Cortex of kidney (tissue), 1 donor: ENCODE measurements at places on chromosomes 16 and 17.

GRCh38 chr17:77753246-77753645 lies 205.3 kb upstream of the TNRC6C start:
- no peak for DNase-seq

DNA sequence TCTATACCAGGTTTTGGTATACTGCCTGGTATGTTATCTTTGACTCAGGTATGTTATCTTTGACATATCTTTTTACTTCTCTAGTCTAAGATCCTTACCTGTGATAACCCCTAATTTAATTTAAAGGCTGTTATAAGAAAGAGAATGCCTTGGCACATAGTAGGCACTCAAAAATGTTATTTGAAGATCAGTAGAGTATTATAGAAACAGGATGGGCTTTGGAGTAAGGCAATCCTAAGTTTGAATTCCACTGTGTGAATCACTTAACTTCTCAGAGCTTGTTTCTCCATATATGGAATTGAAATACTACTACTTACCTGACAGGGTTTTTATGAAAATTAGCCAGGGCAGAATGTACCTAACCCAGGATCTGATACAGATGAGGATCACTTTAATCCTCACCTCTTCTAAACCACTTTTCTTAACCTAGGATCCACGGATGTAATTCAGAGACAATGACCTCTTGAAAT lies 1.2 kb downstream of the BRIP1 start:
- no peak for DNase-seq

DNA sequence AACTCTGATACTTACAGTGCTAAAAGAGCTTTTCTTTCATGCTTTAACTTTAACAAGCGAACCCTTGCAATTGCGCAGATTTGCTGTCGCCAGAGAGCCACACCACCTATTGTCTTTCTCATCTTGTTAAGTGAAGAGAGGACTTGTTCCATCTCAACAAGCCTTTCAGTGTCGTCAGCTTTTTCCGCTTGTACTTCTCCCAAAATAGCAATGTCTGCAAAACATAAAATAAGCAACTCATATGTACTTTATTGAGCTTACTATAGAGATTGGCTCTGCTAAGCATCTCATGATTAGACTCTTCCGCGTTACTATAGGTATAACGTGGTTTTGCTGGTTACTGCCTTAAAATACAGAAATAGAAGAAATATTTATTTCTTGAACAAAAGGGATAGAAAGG lies 51.9 kb downstream of the ABCA8 start:
- DNase-seq: no peak

GRCh38 chr17:55407641-55408566 lies 13.7 kb downstream of the MMD start:
- no peak for DNase-seq

DNA sequence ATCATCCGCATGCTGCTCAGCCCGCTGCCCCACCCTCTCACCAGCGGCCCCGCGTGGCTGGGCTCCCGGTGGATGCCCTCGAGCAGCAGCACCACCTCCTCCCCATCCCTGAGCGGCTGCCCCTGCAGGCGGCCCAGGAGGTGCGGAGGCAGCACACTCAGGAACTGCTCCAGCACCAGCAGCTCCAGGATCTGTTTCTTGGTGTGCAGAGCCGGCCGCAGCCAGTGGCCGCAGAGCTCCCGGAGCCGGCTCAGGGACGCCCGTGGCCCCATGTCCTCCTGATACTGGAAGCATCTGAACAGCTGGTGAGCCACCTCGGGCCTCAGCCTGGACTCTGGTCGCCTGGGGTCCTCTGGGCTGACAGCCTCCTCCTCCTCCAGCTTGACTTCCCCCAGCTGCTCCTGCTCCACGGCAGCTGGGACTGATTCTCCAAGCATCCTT lies 6.6 kb downstream of the ZSCAN10 start:
- DNase-seq: no peak

- DNase-seq: no peak
Measured at GRCh38 chr17:37309051-37309450, 66.7 kb upstream of the C17orf78 start.

DNA sequence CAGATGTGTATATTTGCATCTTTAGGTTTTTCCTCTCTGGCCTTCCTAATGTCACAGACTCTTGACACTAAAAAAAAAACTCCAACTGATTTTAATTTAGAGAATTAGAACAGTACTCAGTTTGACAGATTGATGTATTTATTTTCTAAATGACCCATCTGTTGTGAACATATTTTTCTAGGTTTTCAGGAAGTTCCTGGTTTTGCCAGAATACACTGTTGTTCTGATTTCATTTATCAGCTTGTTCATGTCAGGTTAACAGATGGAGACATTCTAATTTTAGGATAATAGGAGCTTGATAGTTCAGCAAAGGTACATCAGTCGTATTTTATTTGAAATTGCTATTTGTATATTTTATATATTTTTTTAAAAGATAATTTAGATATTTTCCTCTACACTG lies 133.4 kb downstream of the TANC2 start:
- DNase-seq: no peak

DNA sequence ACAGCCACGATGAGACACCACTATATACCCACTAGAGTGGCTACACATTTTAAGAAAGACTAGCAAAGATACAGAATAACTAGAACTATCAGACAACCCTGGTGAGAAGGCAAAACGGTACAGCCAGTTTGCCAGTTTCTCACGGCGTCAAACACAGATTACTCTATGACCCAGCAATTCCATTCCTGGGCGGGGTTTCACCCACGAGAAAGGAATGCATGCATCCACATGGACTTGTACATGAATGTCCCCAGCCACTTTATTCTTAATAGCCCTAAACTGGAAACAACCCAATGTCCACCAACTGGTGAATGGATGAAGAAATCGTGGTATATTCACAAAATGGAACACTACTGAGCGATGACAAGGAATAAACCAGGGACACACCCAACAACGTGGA lies 74.5 kb downstream of the MYH10 start:
- DNase-seq: no peak

DNA sequence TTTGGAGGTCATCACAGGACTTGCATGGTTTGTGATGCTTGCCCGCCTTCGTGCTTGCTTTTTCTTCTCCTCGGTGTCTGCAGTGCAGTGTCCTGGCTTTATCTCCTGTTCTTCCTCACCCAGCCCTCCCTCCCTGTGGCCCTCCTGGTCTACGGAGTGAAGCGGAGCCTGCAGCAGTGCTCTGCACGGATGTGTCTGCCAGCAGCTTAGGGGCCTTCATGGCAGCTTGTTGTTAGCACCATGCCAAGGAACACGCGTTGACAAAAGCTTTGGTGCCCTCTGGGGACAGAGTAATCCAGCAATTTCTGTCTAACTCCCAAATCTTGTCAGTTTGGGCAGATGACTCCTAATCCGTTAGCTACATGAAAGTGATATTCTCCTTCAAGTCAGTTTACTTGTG lies 9.9 kb downstream of the DHODH start:
- DNase-seq: no peak

DNA sequence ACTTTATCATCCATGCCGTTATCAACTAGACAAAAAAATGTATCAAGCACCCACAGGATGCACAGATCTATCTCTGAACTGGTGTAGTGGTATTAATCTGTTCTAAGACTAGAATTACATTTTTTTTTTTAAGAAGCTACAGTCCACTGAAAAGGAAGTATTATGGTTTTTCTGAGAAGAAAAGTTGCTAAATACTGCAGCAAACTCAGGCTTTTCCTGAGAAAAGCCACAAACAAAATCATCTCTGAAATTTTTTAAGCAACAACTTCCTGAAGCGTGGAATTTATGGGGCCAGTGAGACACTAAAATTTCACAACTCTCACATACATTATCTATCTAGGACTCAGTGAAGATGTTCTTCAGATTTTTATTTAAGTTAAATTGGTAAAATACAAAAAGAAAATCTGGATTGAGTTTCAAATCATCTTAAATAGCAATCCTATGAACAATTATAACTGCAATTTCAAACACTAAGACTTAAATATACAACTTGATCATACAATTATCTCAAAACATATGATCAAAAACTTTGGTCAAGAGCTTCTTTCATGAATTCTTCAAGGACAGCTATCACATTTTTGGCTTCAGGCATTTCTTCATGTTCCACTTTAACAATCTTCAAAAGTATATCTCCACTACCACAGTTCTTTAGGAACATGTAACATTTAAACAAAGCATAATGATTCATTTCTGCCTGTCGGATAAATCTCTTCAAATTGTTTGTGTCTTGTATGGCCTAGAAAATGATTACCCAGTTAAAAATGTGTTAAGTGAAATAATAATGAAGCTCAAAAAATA lies 10.5 kb downstream of the C17orf75 start:
- no peak for DNase-seq

DNA sequence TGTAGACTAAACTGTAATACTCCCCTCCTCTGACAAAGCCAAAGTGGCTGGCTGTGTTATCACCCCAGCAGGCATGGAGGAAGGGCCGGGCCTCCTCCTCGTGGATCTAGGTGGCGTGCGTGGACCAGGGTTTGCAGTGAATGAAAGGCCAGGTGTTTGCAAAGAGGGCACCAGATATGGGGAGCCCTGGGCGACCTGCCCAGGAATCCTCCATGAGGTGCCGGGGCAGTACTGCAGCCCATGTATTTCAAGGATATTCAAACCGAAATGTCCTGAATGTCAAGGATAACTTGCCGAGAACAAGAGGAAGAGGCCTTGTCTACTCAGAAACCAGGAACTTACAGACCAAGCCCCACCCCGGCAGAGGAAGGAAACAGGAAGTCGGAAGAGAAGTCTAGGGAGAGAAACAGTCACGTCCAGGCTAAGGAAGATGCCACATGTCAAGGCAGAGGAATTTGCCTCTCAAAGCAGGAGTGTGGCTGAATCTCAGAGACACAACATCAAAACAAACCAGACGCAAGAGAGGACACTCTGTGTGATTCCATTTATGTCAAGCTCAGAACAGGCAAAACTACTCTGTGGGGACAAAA lies 13.7 kb upstream of the OSGIN1 start:
- DNase-seq: no peak

DNA sequence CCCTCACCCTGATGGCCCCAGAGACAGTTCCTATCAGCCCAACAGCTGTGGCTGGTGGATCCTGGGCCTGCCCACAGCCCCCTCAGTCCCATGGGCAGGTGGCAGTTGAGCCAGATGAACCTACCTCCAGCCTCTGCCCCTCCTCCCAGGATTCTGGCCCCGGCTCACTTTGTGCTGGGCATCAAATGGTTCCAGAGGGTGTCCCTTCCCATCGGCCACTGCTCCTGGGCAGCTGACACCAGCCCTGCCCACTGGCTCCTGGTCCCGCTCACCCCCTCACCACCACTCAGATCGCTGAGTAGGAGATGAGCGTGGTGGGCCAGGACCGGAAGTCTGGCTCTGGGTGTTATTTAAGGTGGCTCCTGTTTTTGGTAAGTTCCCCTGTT lies 2.0 kb downstream of the TTYH2 start:
- no peak for DNase-seq

GRCh38 chr17:7915611-7916384 lies at the start of gene RNF227:
RNF227 (minus strand) TSS chr17:7916289; CDS start chr17:7916195, 94 bp downstream.
- DNase-seq: no peak

DNA sequence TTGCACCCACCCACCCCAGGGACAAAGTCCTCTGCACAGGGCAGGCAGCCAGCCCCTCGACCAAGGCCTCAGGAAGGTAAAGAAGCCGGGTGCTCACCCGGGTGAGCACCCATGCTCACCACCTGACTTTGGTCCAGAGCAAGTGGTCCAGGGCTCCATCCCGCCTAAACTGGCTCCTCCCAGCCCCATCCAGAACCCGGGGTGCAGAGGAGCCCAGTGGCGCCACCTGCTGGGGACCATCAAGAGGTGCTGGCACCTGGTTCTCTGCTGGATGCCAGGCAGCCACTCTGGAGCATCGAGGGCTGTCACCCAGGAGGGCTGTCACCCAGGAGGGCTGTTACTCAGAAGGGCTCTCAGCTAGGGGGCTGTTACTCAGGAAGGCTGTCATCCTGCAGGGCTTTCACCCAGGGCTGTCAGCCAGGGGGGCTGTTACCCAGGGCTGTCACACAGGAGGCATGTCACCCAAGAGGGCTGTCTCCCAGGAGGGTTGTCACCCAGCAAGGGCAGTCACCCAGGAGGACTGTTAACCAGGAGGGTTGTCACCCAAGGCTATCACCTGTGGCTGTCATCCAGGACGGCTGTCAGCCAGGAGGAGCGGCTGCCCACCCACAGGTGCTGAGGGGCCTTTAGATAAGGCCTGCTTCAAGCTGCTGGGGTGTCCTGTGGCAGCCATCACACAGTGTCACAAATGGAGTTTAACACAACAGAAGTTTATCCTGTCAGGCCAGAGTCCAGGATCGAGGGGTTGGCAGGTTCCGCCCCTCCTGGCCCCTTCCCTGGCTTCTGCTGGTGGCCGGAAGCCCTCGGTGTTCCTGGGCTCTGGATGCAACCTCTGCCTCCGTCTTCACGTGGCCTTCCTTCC lies 98.5 kb downstream of the TNFRSF13B start:
- no peak for DNase-seq

DNA sequence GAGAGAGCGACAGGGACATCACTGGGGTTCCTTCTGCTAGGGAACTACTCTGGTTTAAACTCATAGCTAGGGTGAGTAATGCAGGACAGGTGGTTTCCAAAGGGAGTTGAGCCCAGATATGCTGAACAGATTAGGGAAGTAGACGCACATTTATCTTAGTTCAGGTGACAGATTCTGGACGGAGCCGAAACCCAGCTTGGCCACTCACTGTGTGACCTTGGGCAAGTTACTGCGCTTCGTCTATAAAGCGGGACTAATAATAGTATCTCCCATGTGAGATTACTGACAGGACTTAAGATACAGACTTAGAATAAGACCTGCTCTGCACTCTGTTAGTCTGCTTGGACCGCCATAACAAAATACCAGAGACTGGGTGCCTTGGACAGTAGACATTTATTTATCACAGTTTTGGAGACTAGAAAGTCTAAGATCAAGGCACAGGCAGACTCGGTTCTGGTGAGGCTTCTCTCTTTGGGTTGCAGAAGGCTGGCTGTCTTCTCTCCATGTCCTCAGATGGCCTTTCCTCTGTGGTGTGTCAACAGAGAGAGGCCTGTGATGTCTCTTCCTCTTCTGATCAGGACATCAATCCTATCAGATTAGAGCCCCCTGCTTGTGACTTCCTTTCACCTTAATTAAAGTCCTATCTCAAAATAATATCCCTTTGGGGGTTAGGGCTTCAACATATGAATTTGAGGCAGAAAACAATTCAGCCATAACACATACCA lies 12.1 kb downstream of the SCNN1G start:
- no peak for DNase-seq

DNA sequence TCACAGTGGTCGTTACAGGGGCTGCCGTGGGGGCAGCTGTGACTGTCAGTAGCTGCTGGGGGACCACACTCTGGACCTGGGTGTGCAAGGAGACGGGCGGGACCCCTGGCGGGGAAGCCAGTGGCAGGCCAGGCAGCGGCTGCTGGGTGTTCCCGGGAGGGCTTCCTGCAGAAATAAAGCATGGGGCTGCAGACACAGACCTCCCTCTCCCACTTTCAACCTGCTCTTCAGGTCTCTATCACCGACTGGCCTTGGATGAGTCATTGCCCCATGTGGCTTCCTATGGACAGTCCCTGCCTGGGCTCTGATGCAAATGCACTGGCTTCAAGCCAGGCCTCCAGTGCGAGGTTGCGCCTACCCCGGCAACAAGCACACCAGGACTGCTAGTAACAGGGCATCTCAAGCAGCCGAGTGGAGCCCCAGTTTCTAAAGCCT lies 17.2 kb downstream of the SREBF1 start:
- DNase-seq: no peak
